NCI-H1694 (cell line): ENCODE measurements at places on chromosomes 6 and 20.

- DNase-seq: no peak
These were observed 137.0 kb downstream of the TINAG start for GRCh38 chr6:54445207-54445606.

- no peak for DNase-seq
These were observed 9.3 kb upstream of the ID1 start for GRCh38 chr20:31595654-31596411.

DNA sequence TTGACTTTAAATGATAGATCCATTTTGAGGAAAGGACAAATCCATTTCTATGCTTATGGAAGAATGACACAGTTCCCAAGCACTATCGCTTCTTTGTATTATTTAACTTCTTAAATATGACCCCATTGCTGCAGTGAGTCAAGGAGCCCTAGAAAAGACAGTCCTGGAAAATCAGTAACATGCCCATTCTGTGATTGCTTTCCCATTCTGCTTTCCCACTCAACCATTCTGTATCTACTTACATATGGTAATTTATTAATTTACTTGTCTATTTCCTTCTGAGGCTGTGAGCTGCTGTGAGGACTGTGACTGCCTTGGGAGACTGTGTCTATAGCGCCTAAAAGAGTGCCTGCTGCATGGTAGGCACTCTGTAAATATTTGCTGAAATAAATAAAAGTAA, 85.4 kb upstream of the TMEM30A start:
- DNase-seq: no peak

DNA sequence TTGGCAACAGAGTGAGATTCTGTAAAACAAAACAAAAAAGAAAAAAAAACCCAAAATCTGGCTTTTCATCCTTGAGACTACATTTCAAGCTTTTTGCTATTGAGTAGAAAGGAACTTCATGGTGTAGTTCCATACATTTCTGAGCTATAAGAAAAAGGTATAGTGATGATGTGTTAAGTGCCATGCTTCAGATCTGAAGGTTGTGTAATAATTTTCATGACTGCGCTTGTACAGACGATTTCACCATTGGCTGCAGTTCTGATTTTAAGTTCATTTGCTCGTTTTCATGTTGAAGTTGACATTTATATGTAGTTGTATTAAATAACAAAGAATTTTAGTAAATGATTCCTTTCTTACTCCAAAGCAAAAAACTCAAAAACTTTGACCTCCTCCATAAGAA, 247.6 kb downstream of the ARID1B start:
- no peak for DNase-seq

GRCh38 chr6:154522576-154522975, 12.1 kb upstream of the CNKSR3 start:
- DNase-seq: no peak

DNA sequence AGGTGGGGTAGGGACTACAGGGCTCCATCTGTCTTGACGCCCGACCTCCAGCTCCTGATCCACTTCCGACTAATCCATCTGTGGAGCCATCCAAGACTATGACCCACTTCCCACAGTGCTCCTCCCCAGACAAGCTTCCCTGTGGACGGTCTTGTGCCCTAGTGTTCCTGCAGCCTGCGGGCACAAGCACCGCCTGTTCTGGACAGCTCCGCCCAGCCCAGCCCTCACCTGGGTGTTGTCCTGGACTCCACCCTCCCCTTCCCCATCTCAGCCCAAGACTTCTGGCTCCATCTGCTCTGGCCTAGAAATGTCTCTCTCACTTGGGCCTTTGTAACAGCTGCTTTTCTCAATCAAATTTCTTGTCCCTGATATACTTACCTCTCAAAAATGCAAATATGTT, 102.0 kb downstream of the MAFB start:
- DNase-seq: no peak
